ENCODE measurements at places on chromosomes 3 and 15. TPM values are rescaled to one million over a fixed set of nuclear protein-coding genes. Genes with fewer than 3 reads are reported as not detected.

DAPK2 gene
- 0.57 TPM for polyA plus RNA-seq

ZNF501 gene
- 3.9 TPM for polyA plus RNA-seq

PAK6 gene
- polyA plus RNA-seq, result not detected

MELTF gene
- 0.55 TPM for polyA plus RNA-seq

STRIT1 gene
- polyA plus RNA-seq, result not detected

CLRN1 gene
- not detected for polyA plus RNA-seq

MST1R gene
- 0.41 TPM for polyA plus RNA-seq

GOLGA8K gene
- polyA plus RNA-seq, result not detected

ALS2CL gene
- 1.0 TPM for polyA plus RNA-seq

SEMA5B gene
- polyA plus RNA-seq, result not detected

GRCh38 chr15:57138349-57138788, 219.9 kb downstream of the TCF12 start:
- DNase-seq, result no peak

DNA sequence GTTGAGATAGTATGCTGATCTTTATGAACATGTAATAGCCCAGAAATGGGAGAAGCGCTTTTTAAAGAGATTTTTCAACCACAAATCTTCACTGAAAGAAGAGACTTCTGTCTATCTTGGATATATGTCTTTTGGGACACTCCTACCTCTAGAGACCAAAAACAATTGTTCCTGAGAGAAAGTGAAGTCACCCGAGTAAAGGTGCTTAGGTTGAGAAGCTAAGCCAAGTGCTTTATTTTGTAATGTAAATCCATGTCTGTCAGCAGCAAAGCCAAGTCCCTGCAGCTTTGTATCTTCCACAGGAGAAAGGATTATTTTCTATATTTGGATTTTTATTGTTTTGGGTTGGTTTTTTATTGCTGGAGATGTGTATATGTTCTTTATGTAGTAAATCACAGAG, 32.1 kb upstream of the B3GALNT1 start:
- DNase-seq, result no peak

DNA sequence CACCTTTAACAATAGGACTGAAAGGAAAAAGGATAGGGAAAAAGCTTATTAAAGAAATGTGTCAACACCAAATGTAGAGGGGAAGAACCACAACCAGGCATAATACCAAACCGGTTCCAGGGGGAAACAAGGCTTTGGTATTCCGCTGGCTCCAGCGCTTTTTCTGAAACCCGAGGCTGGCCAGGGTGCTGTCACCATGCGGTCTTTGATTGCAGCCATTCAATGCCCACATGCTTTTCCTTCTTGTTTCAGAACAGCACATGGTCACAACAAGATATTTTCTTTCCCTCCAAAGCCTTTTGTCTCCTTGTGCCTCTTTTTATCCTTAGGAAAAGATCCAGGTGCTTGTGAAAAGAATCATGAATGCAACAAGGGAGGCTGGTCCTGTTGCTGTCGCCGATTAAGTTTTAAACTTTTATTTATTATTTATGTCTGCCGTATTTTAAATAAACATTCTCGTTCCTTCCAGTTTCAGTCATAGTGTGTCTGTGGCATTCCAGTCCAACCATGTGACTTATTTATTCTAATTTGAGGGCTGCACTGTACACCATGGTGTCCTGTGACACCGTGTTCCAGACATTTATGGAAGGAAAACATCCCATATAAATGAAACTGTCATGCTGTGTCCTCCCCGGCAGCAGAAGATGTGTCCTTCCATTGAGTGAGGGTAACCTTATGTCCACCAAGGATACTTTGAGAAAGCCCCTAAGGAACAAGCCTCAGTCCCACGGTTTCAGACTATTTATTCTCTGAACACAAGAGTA, 41.1 kb downstream of the CCK start:
- DNase-seq, result no peak

DNA sequence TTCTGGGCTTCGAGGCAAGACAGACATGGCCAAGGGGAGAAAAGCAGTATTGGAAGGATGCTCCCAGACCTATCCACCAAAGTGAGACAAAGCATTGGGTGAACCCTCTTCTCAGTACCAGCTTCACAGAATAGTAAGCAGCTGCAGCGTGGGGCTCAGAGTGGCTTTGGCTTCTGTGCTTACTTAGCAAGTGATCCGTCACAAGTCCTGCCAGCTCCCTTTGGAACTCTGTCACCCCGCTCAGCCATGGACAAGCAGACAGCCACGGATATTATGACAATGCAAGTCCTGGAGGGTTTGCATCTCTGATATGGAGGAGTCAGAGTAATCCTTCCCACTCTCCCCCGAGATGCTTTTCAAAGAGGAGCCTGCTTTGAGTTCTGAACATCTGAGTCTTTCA, 90.8 kb downstream of the SLCO3A1 start:
- no peak for DNase-seq

DNA sequence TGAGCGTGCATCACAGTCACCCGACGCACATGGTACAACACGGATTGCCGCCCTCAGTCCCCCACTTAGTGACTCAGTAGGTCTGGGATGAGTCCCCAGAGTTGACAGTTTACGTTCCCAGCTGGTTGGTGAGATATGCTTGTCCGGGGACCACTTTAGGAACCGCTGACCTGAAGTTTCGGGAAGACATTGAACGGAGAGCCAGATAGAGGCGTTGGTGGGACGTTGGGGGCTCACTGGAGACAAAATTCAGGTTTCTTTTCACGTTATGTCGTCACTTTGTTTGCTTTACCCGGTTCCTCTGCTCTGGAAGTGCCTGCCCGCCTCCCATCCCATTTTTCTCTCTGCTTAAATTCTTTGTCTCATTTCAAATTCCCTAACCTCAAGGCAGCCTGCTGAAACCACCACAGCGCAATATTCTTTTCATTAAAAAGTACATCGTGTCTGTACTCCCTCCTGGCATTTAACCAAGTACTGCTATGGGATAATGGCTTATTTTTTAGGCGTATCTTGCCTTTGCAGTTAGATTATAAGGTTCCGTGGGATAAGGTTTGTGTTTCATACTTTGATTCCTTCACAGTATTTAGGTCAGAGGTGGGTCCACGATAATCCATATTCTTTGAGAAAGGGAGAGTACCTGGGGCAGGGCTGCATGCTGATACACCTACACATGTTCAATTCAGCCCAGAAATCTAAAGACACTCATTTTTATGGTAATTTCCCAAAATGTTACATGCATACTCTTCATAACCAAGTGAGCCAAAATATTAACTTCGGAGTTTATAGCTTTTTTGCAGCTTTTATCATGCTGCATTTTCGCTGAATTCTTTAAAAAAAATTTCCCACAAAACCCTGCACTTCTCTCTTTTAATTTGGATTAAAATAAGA, 921 bp downstream of the LMLN start:
- DNase-seq, result no peak

DNA sequence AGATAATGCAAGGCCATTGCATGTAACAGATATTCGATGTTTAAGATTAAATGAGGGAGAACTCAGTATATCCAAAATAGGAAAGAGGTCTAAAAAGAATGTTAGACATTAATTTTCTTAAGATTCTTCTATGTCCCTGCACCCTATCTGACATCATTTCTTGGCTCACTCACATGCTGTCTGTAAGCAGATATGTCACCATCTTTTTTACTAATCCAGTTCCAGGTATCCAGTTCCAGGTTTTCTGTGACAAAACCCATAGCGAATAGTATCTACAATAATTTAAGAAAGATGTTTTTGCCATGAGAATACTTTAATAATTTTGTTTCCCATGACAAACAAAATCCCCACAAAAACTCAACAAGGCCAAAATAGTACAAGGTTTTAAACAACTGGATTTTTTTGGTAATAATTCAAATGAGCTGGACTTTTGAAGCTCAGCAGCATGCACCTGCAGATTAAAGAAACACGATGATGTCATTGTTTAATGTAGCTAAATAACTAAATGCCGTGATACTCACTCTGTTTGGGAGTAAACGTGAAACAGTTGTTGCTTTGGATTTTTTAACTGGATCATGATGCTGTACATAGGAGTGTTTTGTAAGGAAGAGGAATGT, 867.6 kb downstream of the EPHA3 start:
- DNase-seq, result no peak

- DNase-seq, result no peak
Observed at GRCh38 chr3:3919316-3919715, 120.1 kb downstream of the LRRN1 start.

DNA sequence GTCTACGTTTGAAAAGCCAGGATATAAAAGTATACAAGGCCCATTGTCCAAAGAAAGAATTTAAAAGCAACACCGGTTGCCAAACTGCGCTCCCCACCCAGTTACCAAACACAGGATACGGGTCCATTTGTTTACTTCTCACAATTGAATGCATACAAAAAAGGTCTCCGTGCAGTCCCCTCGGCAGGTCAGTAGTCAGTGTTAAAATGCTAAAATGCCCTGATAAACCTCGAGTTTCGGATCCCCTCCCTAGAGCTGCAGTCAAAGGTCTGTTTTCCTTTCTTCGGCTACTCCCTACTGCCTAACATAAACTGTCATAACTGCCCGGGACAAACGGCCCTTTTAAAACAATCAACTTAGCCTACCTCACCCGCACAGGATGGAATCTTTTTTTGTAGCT, 534.6 kb downstream of the FOXP1 start:
- DNase-seq, result no peak

- no peak for DNase-seq
Observed at GRCh38 chr3:40313975-40314860, 4.7 kb downstream of the EIF1B start.

- no peak for DNase-seq
Observed at GRCh38 chr15:57720867-57721266, 14.4 kb downstream of the POLR2M start.

GRCh38 chr15:76987276-76987675, 7.7 kb upstream of the PSTPIP1 start:
- DNase-seq, result no peak

- DNase-seq, result no peak
Observed at GRCh38 chr3:32239307-32240158, 1.1 kb downstream of the CMTM8 start.

DNA sequence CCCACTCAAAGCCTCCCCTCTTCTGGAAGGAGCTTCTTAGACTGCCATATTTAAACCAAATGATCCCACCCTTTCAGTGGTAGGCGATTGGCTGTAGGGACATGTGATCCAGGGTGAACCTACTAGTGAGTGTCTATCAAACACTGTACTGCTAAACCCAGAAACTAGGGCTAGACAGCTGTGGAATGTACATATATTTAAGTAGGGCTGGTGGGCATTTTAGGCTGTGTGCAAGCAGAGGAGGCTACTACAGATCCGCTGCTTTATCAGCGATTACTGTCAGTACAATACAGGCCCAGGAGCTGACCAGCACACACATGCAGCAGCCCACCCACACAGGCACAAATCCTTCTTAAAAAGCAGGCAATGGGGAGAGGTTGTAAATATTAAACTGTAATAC, 15.4 kb upstream of the LARP6 start:
- no peak for DNase-seq

DNA sequence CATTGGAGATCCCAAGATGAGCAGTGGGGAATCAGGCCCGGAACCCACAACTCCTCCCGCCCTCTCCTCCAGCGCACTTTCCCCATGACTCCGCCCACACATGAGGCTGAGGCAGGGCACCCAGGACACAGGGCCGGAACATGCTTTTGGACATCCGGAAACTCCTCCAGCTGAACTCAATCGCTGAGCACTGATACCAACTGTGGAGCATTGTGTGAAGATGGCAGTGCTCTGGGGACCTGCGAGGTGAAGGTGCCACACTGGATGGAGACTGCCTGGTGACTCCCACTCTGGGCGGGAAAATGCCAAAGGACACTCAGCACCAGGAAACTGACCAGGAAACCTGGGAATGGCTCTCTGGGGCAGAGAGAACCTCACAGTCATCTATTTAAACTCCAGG, 189.1 kb downstream of the FAM43A start:
- DNase-seq, result no peak

- no peak for DNase-seq
Observed at GRCh38 chr3:169150343-169150742, 513.2 kb downstream of the MECOM start.

DNA sequence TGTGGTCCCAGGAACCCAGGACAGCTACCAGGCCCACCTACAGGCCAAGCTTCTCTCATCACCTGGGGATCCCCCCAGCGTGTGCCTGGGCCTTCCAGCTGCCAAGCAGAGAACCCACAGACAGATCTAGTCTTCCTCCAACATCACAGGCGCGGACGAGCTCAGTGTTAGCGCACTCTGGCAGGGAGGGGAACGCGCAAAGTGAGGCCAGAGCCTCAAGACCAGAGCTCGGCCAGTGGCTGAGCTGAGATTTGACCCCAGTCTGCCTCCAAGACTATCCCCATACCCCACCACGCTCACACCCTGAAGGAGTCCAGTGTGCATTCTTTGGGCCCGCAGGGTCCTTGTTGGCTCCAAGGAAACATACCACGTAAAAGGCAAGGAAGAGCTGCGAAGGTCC, 5.1 kb downstream of the MFGE8 start:
- no peak for DNase-seq

- peak; percentile 42 for DNase-seq
Observed at GRCh38 chr3:124951511-124952281, 17.1 kb upstream of the MUC13 start.

DNA sequence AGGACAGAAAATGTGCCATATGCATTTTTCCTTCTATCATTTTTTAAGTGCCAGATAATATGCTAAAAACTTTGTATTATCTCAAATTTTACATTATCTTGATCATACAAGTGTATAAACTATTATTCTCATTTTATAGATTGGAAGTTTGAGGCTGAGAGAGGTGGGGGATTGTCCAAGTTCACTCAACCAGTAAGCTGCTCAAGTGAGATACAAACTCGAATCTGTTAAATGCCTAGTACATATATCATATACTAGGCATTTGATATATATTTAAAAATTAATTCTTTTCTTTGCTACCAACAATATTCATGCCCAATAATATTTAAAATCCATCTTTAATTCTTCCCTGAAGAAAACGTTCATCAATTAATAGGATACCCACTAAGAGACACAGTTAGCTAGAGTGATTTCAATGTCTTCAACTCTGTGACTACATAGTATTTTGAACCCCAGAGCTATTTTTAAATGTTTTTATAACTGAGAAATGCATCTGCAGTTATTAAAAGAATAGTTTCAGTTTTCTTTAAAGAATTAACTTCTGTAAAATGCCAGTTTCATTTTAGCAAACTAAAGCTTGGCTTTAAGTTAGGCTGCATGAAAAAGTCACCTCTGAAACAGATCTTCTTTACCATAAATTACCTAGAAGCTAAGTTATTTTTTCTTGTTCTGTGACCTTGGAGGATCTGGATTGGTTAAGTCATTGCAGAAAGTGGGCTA, 40.4 kb downstream of the IQCB1 start:
- DNase-seq, result no peak

DNA sequence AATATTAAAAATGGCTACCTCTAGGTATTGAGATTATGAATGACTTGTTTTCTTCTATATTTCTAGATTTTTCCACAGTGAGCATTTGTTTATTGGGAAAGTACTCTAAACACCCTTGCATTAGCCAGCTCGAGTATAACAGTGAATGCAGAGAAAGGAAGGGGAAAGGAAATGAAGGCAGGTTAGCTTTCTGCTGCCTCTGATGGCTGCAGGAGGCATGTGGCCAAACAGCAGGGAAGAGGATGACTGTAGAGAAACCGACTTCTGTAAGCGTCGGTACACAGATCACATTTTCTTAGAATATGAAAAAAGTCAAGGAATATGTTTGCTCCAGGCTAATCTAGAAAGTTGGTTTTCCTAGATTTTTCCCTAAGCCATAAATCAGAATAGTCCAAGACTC, 19.8 kb downstream of the GNB5 start:
- no peak for DNase-seq

GRCh38 chr15:66399276-66399675, 12.6 kb downstream of the MAP2K1 start:
- DNase-seq, result no peak

GRCh38 chr3:107589454-107589853, 66.7 kb downstream of the BBX start:
- DNase-seq, result no peak

All from AG04450 (cell line).